Gastrocnemius medialis (tissue), 4 donors: ENCODE measurements at places on chromosomes 12 and 14.

GRCh38 chr12:68422956-68423574 is 90.9 kb upstream of the MDM1 start:
- no peak for DNase-seq

DNA sequence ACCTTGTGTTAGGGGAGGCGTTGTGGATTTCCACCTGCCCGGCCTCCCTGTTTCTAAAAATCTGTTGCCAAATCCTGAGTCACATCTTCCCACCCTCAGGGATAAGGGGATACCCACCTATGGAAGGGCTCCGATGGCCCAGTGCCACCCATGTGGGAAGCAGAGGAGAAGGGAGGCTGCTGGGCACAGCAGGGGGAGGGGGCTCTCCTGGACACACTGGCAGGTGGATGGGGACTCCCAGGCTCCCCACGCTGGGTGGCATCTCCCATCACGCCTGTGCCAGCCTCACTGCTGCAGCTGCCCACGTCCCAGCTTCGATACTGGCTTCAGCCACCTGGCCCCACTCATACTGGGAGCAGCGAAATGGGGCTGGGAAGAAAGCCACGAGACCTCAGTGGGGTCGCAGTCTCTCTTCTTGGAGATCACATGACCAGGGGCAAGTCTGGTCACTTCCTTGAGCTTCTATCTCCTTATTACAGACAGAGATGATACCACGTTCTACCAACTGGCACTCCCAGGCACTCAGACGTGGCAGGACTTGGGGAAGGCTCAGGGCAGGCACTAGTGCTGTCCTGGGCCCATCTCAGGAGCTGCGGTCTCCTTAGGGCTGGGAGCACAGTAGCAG is 72.2 kb downstream of the PITPNM2 start:
- DNase-seq = no peak

GRCh38 chr14:106218174-106218573 is 691.8 kb downstream of the TMEM121 start:
- no peak for DNase-seq

DNA sequence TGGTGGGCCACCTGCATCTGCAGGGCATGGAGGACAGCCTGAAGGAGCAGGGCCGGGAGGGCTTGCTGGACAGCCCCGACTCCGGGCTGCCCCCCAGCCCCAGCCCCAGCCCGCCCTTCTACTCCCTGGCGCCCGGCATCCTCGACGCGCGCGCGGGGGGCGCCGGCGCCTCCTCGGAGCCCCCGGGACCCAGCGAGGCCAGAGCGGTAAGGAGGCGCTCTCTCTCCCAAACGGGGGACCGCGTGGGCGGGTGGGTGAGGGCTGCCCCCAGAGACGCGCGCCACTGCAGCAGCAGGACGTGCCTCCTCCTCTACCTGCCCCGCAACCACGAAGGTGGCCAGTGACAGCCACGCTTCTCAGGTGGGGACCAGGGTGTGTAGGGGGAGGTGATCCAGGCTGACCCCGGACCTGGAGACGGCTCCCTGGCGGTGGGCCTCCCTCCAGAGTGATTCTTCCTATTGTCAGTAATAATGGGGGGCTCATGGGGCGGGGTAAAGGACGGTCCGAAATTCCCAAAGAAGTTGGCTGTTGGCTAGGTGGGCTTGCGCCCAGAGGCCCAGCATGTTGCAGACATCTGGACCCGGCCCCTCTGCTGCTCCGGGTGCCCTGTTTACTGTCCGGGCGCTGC is 652 bp downstream of the RFLNA start:
- DNase-seq = no peak
